ENCODE measurements at places on chromosomes 5 and 9. TPM values are rescaled to one million over a fixed set of nuclear protein-coding genes. Genes with fewer than 3 reads are reported as not detected.

Gene NUTM2G
- 2.6 TPM for total RNA-seq

Gene PCDHGA11
- 8.4 TPM for total RNA-seq

Gene ST8SIA4
- 0.93 TPM for total RNA-seq

DNA sequence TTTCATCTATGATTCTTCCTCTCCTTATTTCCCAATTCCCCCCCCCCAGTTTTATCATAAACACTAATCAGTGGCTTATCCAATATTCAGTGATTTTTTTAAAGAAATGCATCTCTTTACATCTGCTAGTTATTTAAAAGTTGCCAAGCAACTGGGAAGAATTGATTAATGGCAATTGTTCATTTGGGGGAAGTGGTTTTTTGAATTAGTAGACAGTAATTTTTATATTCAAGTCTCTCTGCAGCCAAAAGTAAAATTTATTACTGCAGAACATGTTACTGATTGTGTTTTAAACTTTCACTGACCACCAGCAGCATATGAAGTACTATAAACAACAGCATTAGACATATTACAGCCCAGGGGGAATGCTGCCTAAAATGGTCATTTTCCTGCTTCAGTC lies 308.8 kb upstream of the NREP start:
- no peak overlapping the region for H3K27ac ChIP-seq
- DNase-seq, result no peak
- H3K27me3 ChIP-seq, result no peaks in the 10 kb centered on the region
- no peaks in the 10 kb centered on the region for H3K4me1 ChIP-seq

GRCh38 chr9:90249094-90249493 lies 393.5 kb downstream of the DIRAS2 start:
- no peaks in the 10 kb centered on the region for H3K27me3 ChIP-seq
- DNase-seq, result no peak
- no peak overlapping the region for H3K27ac ChIP-seq
- H3K4me3 ChIP-seq, result no peak overlapping the region

DNA sequence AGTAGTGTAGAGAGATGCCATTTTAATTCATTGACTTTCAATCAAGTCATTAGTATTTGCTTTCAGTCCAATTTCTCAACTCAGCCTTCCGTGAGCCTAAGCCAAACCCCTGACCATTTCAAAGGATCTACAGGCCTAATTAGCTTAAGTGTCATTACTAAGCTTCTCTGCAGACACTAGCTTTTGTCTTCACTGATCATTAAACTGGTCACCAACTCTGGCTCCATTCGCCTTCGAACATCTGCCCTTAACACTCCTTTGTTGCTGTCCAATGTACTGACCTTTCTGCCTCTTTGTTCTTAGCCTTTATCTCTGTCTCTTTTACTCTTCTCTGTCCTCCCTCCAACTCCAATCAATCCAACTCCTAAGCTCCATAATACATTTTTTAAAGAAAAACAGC lies 299.3 kb downstream of the DIRAS2 start:
- no peaks in the 10 kb centered on the region for H3K36me3 ChIP-seq
- no peaks in the 10 kb centered on the region for H3K27me3 ChIP-seq
- DNase-seq, result no peak

DNA sequence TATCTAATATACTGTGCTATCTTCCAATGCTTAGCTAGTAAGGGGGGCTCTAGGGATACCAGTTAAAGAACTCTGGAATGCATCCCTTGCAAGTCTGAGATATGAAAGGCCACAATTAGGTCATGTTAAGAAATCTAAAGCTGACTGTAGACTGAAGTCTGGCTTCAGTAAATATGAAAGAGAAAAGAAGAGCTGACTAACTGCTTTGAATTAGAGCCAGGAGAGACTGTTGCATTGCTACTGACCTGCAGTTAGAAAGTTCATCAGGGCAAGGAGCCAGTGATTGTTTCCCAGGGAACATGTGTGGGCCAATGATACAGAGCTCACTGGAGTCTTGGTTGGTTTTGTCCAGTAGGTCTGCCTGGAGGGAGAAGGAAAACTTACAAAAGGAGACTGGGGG lies 472.1 kb upstream of the TNC start:
- H3K27ac ChIP-seq, result no peak overlapping the region
- no peaks in the 10 kb centered on the region for H3K36me3 ChIP-seq
- peak; percentile 36 for DNase-seq
- no peak overlapping the region for H3K4me3 ChIP-seq
- no peaks in the 10 kb centered on the region for H3K27me3 ChIP-seq

Gene EXD3
- 24.5 TPM for total RNA-seq

- no peak overlapping the region for H3K27ac ChIP-seq
- H3K36me3 ChIP-seq, result no peaks in the 10 kb centered on the region
- H3K4me3 ChIP-seq, result no peak overlapping the region
- peaks cover 7% of the 10 kb centered on the region for H3K4me1 ChIP-seq
- DNase-seq, result no peak
- no peaks in the 10 kb centered on the region for H3K27me3 ChIP-seq
These were observed 32.3 kb upstream of the SPATA31E1 start for GRCh38 chr9:87850391-87850790.

Measured in testis (tissue), 5 donors.